ENCODE measurements at places on chromosomes 2 and 18.

GRCh38 chr18:62054929-62055498, 131.8 kb downstream of the PIGN start:
- DNase-seq: no peak

DNA sequence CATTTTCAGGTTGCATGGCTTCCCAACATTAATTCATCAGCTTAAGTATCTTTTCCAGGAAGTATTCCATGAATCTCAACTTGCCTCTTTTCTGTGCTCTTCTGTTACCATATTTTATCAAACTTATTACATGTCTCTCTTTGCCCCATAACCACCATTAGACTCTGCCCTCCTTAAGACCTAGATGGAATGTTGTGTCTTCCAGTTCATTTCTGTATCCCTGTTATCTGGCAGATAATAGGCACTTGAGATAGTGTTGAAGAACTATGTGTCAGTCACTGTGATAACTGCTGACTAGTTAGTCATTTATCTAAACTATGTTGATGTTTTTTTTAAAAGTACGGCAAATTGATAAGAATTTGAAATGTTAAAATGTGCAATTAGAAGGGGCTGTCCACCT, 41.8 kb downstream of the GLS start:
- no peak for DNase-seq

GRCh38 chr2:182807319-182807718, 59.1 kb downstream of the FRZB start:
- no peak for DNase-seq

GRCh38 chr2:2243666-2244065, 87.4 kb downstream of the MYT1L start:
- no peak for DNase-seq

DNA sequence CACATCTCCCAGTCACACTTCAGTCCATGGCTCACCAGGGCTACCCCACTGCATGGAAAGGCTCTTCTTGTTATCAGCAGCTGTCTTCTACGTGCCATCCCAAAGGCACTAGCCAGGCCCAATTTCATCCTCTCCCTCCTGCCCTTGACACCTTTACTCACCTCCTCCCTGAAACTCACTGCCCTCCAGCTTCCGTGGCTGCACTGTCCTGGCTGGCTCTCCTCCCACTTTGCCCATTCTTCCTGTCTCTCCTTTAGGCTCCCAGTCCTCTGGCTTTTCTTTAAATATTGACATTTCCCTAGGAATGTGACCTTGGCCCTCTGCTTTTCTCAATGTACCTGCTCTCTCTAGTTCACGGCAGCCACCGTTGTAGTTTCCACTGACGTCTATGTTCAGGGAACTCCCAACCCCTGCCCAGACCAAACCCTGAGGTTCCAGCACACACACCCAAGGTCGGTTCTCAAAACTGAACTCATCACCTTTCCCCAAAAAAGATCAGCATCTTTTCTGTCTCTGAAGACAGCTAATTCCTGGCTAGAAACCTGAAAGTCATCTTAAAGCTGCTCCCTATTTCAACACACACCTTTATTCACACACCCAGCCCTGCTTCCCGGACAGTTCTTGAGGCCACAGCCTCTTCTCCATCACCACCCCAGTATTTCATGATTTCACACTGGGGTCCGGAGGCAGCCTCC, 36.7 kb downstream of the WDFY1 start:
- no peak for DNase-seq

DNA sequence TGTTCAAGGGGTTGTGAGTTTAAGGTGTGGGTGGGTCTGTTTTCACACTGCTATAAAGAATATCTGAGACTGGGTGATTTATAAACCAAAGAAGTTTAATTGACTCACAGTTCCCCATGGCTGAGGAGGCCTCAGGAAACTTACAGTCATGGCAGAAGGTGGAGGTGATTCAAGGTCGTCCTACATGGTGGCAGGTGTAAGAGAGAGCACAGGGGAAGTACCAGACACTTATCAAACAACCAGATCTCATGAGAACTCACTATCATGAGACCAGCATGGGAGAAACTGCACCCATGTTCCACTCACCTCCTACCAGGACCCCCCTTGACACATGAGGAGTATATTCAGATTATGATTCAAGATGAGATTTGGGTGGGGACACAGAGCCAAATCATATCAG, 38.0 kb downstream of the RHBDD1 start:
- no peak for DNase-seq

DNA sequence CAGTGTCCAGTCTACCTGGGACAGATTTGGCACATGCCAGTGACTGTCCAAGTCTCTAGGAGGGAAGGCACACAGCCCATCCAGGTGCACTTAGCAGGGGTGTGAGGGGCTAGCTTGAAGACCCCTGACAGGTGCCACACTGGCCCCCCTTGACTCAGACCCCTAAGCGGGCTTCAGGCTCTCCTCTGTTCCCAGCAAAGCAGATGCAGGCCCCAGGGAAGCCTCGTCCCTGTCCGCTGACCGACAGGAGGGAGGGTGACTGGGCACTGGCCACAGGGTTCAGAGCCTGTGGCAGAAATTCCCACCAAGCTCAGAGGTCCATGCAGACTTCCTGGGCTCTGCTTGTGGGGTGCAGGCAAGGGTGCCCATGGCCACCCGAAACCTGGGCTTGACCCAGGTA, 239.8 kb upstream of the MYT1L start:
- no peak for DNase-seq

GRCh38 chr18:64717026-64717425, 568.1 kb upstream of the LINC00305 start:
- DNase-seq: no peak

GRCh38 chr2:980176-980575, 29.5 kb downstream of the SNTG2 start:
- DNase-seq: no peak

GRCh38 chr2:70670626-70671025, 97.4 kb downstream of the ADD2 start:
- DNase-seq: no peak

- no peak for DNase-seq
Measured at GRCh38 chr18:44709307-44710126, 28.8 kb downstream of the SETBP1 start.

- DNase-seq: no peak
Measured at GRCh38 chr2:237627441-237628246, at the start of gene LRRFIP1. Gene LRRFIP1, plus strand, starts transcription at chr2:237627587. Its CDS starts 58 bp downstream, at chr2:237627645.

DNA sequence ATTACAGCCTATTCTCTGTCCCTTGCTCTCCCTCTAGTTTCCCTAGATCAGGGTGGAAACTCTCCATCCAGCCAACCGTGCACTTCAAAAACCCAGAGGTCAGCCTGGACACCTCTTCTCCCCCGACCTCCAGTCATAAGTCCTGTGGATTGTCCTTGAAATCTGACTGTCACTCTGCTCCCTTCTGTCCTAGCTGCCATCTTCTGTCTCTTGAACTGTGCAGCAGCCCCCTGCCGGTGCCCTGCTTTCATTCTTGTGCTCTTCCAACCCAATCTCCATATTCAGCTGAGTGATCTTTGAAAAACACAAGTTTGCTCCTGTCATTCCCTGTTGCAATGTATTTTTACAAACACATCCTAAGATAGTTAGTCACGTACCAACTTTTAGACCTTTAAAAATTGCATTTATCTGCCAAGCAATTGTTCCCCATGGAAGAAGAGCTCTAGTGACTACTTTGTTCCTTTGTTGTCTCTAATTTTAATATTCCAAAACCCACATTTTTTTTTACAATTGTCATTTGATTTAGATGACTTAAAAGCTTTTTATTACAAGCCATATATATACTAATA, 254.3 kb downstream of the CAMKMT start:
- no peak for DNase-seq

DNA sequence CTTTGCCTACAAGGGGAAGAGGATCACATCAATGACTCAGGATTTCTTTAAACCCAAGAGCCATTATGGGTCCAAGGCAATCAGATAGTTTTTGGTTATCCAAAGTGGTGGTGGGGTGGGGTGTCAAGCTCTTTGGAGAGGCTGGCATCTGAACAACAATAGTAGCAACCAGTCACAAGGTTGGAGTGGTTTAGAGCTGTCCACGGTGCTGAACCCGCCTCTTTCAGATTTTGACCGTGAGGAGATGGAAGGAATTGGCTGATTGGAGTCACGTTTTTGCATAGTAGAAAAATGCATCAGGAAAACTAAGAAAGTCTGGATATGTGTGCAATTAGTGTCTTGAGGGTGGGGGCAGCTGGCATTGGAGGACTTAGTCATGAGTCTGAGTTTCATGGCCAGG, 159.9 kb downstream of the LOXHD1 start:
- DNase-seq: no peak

DNA sequence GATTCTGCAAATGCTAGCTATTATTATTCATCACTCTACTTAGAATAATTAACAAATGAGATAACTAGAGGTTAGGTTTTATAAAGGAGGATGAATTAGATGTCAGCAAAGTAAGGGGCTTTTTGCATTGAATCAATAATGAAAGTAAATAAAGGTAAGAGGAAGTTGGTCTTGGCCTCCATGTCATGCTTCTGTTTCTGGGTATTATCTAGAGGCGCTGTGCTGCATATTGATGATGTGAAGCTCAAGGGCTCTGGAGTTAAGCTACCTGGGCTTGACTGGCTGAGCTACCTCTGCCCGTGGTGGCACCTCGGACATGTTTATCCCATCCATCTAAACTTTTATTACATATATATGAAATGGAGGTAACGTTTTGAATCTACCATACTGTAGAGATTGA, 350.9 kb downstream of the PARD3B start:
- DNase-seq: no peak

DNA sequence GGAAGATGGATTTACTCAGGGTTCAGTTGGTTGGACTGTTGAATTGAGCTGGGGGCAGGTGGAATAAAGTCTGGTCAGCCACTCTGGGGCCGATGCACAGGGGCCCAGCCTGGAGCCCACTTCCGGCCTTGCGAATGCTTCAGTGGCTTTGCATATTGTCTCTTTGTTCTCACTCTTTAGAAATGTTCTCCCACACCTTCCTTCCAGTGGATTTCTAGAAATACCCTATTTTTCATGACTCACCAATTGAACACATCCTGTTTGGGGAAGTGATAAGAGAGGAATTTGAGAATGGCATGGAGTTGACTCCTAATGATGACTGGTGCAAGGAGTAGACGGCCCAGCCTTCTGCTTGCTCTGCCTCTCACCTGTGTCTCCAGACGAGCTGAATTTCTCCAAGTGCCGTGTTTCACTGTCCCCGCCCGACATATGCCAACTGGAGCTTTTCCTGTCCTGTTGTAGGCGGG, 28.1 kb downstream of the ASAP2 start:
- no peak for DNase-seq

GRCh38 chr2:2400286-2401038, 69.4 kb upstream of the MYT1L start:
- DNase-seq: no peak

GRCh38 chr18:57574866-57575265, 11.6 kb downstream of the FECH start:
- DNase-seq: no peak

Data from stimulated activated CD4-positive, alpha-beta T cell treated with anti-CD3 and anti-CD28 coated beads, Interleukin-1b, Interleukin-23, amount 100 ng/mL, for 24 hours (primary cell).